ENCODE measurements at places on chromosomes 4 and X.

- DNase-seq: peak; percentile 87
These were observed at the start of gene NUDT11 for GRCh38 chrX:51496501-51497291. Gene NUDT11, minus strand, starts transcription at chrX:51496592. Its CDS starts 148 bp downstream, at chrX:51496444.

DNA sequence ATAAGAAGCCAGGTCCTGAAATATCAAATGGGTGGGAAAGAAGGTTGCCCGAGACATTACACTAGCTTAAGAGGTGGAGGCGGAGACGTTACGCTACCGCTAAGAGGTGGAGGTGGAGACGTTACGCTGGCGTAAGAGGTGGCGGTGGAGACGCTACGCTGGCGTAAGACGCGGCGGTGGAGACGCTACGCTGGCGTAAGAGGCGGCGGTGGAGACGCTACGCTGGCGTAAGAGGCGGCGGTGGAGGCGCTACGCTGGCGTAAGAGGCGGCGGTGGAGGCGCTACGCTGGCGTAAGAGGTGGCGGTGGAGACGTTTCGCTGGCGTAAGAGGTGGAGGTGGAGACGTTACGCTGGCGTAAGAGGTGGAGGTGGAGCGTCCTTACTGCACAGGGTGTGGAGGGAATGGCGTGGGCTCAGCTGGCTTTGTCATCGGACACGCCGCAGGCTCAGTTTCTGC, 12.8 kb downstream of the CYP4V2 start:
- peak; percentile 53 for DNase-seq

- no peak for DNase-seq
These were observed 60.0 kb upstream of the LNX1 start for GRCh38 chr4:53651156-53651735.

- DNase-seq: no peak
These were observed 85.1 kb downstream of the SLC10A7 start for GRCh38 chr4:146436423-146437162.

DNA sequence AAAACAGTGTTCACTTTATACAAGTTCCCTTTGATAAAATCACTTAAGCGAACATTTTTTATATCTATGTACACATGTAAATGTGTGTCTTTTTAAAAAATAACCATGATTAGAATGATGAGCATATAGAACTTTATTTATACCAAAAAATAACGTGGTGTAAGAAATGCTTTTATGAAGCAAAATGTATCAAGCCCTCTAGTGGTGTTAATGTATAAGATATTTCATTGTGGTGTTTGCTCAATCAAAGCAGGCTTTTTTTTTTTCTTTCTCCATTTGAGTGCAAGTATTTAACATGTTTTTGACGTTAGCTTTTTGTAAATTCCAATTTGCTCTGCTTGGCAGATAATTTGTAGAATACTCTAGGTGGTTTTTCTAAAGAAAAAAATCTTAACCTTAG, 2092.4 kb upstream of the TENM3 start:
- DNase-seq: no peak

GRCh38 chr4:36477861-36478260, 196.4 kb downstream of the DTHD1 start:
- no peak for DNase-seq

Data from NCI-H1092 (cell line).